ENCODE measurements at places on chromosomes 4 and X.

GRCh38 chr4:54392479-54392878 is 163.4 kb downstream of the PDGFRA start:
- no peak for DNase-seq

GRCh38 chr4:33709247-33709646 is 2535.1 kb downstream of the ARAP2 start:
- DNase-seq, result no peak

DNA sequence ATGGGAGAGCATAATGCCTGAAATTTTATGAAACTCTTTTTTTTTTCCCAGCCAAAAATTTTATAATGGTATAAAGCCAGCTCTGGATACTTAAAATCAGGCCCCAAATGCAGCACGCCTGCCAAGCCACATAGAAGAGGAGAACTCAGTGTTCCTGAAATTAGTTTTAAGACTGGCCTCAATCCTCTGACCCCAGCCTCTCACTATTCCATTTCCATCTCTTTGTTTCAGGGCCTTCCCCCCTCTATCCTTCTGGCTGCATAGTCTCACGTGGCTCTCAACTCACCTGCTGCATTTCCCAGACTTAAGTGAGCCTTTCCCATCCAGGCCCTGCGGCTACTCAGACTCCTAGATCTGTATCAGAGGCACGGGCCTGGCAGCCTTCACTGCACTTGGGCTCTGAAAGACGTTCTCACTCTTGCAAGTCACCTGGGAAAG is 5.2 kb upstream of the CBR4 start:
- no peak for DNase-seq

DNA sequence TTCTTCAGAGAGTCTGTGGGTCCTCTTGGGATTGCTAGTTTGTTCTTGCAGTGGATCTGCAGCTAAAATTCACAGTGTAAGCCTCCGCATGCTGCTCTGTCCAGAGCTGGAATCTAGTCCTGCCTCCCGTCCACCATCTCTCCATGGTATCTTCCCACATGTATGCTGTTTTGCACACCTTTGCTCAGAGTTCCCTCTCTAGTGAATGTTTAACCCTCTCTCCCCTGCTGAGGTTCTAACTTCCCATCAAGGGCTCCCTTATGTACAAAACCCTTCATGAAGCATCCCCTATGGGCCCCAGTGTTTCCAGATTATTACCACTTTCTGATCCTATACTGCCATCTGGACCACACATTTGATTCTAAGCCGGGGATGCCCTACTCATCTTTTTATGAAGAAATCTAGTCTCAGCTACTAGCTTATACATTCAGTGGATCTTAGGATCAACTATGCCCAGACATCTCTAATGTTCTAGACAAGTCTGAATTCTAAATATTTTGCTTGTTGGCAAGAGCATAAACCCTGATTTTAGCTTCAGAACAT is 157.3 kb downstream of the CPEB2 start:
- no peak for DNase-seq

- DNase-seq, result no peak
Measured at GRCh38 chrX:129956765-129957164, 25.7 kb upstream of the BCORL1 start.

GRCh38 chr4:123478859-123479345 is 82.3 kb downstream of the SPRY1 start:
- no peak for DNase-seq

GRCh38 chr4:100828986-100829685 is 311.3 kb upstream of the EMCN start:
- no peak for DNase-seq

- DNase-seq, result no peak
Measured at GRCh38 chr4:10175626-10176025, 59.0 kb upstream of the WDR1 start.

GRCh38 chrX:16786791-16787735 is 797 bp downstream of the TXLNG start:
- no peak for DNase-seq

DNA sequence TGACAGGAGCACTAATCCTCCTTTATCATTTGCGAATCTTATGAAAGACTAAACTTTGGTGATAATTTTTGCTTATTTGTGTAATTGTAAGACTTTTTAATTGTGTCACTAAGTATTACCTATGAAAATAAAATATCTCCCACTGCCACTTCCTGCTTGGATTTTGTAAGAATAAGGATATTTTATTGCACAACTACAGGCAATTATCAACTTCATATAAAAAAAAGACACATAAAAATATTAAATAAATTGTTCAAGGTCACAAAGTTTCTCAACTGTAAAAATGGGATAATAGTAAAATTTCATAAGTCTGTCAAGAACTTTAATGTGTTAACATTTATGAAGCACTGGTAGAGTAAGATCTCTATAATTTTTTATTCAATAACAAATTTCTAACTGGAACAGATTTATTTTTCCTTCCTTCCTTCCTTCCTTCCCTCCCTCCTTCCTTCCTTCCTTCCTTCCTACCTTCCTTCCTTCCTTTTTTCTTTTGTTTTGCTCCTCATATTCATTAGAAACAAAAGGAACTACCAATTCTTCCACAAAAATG is 527.6 kb upstream of the FAM47C start:
- no peak for DNase-seq

DNA sequence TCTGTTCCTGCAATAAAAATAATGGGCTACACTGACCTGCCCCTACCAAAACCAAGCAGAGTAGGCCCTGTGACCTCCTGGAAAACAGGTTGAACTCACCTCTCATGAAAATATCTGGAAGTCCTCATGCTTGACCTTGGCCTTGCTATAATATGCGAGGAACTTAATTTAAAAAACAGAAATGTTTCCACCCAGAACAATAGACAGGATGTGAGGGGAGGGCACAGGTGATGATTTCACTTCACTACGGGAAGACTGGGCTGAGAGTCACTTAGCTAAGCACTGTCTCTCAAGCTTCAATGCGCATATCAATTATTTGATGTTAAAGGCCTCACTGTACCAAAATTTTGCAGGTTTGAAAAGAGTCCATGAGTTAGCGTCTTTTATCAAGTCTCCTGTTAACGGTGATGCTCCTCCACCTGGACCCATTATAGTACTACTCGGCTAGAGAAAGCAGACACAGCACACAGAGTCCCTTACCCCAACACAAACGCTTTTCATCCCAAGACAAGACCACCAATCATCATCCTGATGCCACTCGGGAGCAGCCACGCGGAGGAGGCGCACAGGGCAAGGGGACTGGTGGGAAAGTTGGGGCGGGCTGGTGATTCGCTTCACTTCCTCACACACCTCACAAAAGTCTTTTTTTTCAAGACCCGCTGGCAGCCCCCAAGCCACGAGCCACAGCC is 25.9 kb downstream of the ZNF721 start:
- DNase-seq, result no peak

DNA sequence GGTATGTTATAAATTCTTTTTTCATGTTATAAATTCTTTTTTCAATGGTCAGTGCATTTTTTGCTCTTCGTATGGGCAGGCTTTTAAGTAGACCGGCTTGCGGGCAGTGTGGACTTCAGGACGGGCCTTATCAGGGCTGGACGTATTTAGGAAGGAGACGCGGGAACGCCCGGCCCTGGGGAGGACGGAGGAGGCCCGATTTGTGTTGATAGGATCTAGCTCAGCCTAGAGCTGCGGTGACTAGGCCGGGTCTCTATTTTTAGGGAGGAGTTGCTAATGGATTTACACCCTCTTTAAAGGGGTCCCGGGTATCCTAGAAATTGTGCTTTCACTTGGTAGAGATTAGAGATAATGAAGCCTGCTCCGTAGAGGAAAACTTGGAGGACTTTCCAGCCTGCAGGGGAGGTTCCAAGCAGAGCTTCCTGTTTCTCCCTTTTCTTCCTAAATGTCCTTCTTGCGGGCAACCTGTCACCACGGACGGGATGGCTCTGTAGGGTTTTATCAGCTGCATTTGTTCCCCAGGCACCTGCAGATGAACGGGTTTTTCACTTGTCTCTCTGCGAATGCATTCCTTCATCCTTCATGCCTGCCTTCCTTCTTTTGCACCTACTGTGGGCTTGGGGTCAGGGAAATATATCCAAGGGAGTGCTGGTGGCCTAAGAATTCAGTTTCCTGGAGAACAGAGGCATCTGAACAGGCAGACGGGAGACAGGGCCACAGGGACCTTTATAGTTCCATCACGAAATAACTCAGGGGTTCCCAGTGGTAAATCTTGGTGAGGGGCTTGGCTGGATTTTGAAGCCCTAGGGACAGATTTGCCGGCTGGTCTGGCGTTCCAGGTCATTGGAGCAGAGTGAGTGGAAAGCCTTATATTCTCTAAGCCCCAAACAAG is 1.4 kb downstream of the CD99 start:
- no peak for DNase-seq

DNA sequence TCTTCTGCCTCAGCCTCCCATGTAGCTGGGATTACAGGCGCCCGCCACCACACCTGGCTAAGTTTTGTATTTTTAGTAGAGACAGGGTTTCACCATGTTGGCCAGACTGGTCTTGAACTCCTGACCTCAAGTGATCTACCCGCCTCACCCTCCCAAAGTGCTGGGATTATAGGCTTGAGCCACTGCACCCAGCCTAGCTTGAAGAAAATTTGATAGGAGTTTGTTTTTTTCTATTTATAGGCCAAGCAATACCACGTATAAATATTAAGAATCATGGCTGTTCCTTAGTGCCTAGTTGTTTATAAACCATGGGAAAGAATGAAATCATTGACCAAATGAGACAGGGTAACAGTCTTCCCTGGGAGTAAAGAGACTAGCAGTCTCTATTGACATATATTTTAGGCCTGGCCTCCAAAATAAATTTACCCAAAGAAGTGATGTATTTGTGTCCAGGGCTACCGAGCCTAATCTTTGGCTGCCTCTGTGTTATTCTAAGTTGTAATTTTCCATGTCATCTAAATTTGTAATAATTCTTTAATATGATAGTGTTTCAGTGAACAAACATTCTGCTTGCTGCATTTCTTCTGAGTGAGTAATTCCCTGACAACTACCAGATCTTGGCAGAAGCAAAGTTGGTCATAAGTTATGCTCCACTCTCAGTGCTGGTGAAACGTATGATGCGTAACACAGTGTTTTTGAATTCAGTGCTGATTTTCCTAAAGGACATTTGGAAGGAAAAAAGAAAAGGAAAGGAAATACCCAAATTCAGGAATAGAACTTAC is 10.3 kb downstream of the PKD2 start:
- no peak for DNase-seq

- no peak for DNase-seq
Measured at GRCh38 chrX:105781804-105782203, 40.5 kb upstream of the NRK start.

- DNase-seq, result no peak
Measured at GRCh38 chr4:4800646-4801408, 58.6 kb upstream of the MSX1 start.

GRCh38 chr4:40165916-40166315 is 30.9 kb upstream of the RHOH start:
- DNase-seq, result no peak

DNA sequence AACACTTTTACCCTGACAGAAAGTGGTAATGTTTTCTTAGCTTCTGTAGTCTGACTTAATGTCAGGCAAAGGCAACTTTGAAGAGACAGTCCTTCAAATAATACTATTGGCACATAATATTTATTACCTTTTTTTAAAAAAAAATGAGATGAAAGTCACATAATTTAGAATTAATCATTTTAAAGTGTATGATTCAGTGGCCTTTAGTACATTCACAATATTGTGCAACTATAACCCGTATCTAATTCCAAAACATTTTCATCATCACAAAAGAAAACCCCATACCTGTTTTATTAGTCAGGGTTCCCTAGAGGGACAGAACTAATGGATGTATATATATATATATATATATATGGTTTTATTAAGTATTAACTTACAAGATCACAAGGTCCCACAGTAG is 94.8 kb upstream of the TEX13A start:
- no peak for DNase-seq

- no peak for DNase-seq
Measured at GRCh38 chr4:26568446-26568994, 15.4 kb upstream of the TBC1D19 start.

DNA sequence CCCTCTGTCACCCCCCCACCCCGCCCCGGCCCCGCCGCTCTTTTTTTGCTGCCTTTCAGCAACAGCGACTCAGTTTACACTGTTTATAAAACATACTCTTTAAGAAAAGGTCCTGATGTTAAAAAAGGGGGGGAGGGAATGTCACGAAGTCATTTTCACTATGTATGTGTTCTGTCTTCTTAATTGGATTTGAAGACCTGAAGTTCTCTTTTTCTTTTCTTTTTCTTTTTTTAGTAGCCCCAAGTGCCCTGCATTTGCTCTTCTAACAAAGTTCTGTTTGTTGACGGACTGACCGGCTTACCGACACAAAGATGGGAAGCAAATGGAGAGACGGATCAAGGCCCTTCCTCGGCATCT is 2.5 kb upstream of the CITED1 start:
- no peak for DNase-seq

DNA sequence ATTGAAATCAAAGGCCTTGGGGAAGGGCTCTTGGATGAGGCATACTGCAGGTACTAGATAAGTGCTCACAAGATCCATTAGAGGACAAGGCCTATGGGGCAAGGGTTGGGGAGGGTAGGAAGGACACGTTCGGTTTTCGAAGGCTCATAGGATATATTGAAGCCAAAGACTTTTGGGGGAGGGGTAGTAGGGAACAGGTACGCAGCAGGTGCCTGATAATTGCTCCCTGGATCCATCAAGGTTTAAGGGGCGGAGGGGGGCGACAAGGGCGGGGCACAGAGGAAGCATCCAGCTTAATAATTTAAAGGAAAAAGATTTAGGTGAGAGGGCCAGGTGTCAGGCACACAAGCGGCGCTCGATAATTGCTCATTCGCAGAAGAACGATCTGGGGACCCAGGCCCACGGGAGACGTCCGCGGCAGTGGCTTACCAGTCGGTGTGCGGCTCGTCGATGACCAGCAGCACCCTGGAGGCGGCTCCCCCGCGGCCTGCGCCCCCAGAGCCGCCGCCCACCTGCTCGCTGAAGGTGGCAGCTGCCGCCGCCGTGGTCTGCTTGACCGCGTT is 653 bp downstream of the SYN1 start:
- DNase-seq, result no peak

DNA sequence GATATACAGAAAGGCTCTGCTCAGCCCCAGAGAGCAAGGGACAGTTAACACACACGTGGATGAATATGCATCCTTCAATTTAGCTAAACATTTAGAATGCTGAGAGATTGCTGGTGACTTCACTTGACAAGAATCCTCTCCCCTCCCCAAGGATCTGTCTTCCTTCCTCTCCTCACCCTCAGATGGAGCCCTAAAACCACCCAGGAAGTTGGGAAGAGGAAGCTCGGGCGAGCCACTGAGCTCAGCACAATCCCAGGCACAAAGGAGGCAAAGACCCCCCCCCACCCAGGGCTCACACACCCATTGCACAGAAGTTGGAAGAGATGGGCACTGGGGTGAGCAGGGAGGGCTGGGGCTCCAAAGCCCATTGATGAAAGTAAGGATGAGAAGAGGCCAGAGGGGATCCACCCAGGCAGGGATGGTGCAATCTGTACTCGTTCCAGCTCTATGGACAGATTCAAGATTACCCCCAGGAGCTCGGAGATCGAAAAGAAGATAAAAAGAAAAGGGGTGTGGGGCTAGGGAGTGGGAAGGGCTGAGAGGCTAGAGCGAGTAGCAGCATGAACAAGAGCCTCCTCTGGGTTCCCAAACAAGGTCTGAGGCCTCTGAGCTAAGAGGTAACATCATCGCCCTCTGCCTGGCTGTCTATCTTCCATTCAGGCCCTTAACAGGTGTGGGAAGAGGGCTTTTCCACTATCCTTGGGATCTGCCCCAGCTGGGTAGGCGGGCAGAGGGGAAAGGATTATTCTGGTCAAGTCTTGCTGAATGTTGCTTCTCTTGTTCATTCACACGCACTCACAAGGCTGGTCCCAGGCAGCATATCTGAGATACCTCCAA is 1.2 kb downstream of the TFE3 start:
- no peak for DNase-seq
